ENCODE measurements at places on chromosomes 2 and 18.
A peak's percentile ranks its signal among the peaks of the same experiment; 100 is the strongest.

DNA sequence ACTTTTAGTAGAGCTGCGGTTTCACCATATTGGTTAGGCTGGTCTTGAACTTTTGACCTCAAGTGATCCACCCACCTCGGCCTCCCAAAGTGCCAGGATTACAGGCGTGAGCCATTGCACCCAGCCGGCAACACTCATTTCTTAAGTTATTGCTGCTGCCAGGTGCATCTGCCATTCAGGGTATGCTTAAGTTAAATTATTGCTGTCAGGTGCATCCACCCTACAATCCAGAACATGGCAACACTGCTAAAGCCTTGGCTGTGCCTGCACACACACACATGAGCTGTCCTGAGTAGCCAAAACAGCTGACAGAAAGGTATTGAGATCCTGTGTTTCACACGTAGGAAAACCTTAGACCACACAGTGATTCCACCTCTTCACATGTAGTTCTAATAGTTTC lies 148.2 kb downstream of the FAM161A start:
- no peaks in the 10 kb centered on the region for H3K36me3 ChIP-seq
- no peak overlapping the region for H3K27ac ChIP-seq
- H3K27me3 ChIP-seq, result no peaks in the 10 kb centered on the region
- peak; percentile 87 for DNase-seq
- no peak overlapping the region for H3K4me3 ChIP-seq
- peaks cover 19% of the 10 kb centered on the region for H3K4me1 ChIP-seq

DNA sequence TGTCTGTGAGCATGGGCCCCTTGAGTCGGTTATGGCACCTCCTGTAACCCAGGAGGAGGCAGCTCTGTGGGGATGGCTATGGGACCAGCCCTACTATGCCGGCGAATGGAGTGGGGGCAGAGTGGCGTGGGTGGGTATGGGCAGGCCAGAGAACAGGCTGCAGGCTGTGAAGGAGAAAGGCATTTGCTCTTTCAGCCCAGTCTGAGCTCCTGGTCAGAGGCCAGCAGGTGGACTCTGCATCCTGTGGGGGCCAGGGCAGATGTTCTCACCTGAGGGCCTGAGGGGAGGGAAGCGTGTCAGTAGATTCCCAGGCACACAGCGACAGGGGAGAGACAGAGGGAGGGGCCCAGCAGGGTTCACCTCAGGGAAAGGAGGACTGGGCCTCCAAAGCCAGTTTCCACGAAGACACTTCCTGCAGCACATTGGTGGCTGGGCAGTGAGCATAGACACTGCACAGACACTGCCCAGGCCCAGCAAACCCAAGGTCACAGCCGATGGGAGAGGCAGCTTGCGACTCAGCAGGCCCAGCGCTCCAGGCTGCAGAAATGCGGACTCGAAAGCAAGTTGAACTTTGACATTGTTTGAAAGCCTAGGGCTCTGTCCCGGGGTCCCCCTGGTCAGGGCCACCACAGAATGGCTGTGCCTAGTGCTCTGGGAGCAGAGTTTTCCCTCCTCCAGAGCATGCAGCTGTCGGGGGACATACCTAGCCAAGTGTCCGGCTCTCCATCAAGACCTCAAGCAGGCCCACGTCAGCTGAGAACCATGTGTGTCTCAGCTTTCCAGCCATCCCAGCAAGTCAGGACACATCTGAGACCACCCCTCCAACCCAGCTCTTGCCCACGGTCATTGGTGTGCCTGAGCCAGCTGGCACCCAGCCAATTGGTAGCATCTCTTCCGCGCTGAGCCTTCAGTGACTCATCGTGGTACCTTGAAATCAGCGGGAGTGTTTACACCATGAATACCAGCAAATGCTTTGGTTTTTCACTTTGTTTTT lies 53.8 kb downstream of the TGOLN2 start:
- DNase-seq, result no peak
- H3K27me3 ChIP-seq, result no peaks in the 10 kb centered on the region
- H3K4me3 ChIP-seq, result no peak overlapping the region

- no peaks in the 10 kb centered on the region for H3K27me3 ChIP-seq
- no peak overlapping the region for H3K4me3 ChIP-seq
- no peak overlapping the region for H3K27ac ChIP-seq
Measured at GRCh38 chr2:151029406-151030157, 232.1 kb downstream of the RBM43 start.

DNA sequence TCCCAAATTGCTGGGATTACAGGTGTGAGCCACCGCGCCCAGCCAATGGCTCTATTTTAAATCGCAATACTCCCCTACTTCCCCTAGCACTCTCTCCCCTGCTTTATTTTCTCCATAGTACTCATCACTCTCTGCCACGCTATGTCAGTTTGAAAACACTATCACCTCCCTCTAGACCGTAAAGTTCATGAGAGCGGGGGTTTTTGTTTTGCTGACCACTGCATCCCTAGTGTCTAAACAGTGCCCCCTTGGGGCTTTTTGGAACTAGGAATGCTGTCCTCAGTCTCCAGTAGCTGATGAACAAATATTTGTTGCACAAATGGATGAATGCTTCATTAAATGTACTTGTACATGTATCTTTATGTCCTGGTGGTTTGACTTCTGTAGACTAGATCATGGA lies 44.1 kb downstream of the ATOH8 start:
- no peaks in the 10 kb centered on the region for H3K36me3 ChIP-seq
- no peak for DNase-seq
- H3K4me3 ChIP-seq, result no peak overlapping the region
- no peak overlapping the region for H3K27ac ChIP-seq
- H3K27me3 ChIP-seq, result no peaks in the 10 kb centered on the region

DNA sequence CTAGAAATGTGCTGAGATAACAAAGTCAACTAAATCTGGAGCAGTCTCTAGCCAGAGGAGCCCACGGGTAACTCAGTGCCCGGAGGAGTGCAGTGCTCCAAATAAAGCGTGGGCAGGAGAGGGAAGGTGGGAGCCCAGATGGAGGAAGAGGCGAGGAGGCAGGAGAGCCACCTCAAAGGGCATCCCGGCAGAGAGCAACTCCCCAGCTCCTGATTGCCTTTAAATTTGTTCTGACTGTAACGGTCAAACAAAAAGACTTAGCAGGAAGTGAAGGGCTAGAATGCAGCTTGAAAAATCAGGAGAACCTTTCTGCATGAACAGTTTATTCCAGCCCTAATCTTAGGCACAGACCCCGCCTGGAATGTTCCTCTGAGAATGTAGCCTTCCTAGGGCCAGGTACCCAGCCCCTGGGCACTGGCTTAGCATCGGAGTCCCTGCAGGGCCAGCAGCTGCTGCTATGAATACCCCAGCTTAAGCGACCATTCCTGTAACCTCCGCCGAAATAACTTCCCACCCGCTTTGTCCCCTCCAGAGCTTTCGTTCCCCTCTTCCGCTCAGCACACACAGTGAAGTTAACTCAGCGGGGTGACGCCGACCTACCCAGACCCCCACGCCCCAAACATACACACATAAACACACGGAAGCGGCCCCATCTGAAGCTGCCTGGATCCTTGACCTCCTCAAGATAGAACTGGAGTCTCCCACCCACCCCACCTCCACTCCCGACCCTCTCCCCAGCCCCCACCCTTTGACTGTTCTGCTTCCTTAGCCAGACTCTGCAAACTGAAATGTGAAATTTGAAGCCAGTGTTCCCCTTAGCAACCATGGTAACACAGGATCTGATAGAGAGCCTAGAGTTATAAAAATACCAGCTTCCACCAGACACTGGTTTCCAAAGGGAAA lies 123.2 kb downstream of the SMAD7 start:
- no peaks in the 10 kb centered on the region for H3K36me3 ChIP-seq
- no peaks in the 10 kb centered on the region for H3K27me3 ChIP-seq

- H3K27ac ChIP-seq, result peak overlapping the region; percentile 49
- H3K4me3 ChIP-seq, result no peak overlapping the region
- no peaks in the 10 kb centered on the region for H3K36me3 ChIP-seq
- no peaks in the 10 kb centered on the region for H3K27me3 ChIP-seq
- no peak for DNase-seq
- H3K4me1 ChIP-seq, result peaks cover 10% of the 10 kb centered on the region
Measured at GRCh38 chr18:58789876-58790240, 74.8 kb upstream of the ZNF532 start.
